ENCODE measurements at places on chromosomes 2 and 18.

DNA sequence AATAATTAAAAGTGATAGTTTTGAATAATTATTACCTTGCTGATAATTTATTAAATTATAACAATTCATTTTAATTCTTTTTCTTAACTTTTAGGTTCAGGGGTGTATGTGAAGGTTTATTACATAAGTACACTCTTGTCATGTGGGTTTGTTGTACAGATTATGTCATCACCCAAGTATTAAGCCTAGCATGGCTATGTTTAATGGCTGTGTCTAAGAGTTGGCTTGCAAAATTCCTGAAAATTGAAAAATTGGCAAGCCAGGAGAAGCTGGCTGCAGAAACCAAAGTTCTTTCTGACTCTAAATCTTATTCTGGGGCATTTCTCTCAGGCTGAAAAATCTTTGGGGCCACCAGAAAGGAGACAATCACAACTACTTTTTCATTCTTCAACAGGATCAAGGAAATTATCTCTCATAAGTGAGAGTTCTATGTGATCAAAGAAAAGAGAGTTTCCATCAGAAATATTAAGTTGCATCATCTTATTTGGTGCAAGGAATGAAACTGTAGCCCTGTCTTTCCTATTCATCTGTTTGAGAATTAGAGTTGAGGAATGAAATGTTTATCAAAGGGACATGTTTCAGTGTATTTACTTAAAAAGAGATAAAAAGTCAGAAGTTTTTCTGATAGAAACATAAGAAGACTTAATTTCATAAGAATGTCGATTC, 412.1 kb upstream of the CDH2 start:
- DNase-seq, result no peak

- DNase-seq, result peak; percentile 73
Measured at GRCh38 chr2:172196768-172197431, 94.2 kb upstream of the DLX2 start.

- no peak for DNase-seq
Measured at GRCh38 chr2:25358836-25359235, 17.1 kb upstream of the DNMT3A start.

GRCh38 chr2:14120376-14120775, 512.1 kb upstream of the LRATD1 start:
- no peak for DNase-seq

DNA sequence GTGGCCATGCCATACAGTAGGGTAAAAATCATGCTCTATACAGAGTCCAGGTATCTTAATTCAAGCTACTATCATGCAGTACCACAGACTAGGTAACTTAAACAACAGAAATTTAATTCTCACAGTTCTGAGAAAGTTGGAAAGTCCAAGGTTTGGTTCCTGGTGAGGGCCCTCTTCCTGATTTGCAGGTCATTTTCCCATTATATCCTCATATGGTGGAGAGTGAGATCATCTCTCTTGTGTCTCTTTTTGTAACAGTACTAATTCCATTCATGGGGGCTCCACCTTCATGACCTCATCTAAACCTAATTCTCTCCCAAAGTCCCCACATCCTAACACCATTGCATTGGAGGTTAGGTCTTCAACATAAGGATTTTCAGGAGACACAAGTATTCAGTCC, 335.0 kb upstream of the ACVR2A start:
- no peak for DNase-seq

DNA sequence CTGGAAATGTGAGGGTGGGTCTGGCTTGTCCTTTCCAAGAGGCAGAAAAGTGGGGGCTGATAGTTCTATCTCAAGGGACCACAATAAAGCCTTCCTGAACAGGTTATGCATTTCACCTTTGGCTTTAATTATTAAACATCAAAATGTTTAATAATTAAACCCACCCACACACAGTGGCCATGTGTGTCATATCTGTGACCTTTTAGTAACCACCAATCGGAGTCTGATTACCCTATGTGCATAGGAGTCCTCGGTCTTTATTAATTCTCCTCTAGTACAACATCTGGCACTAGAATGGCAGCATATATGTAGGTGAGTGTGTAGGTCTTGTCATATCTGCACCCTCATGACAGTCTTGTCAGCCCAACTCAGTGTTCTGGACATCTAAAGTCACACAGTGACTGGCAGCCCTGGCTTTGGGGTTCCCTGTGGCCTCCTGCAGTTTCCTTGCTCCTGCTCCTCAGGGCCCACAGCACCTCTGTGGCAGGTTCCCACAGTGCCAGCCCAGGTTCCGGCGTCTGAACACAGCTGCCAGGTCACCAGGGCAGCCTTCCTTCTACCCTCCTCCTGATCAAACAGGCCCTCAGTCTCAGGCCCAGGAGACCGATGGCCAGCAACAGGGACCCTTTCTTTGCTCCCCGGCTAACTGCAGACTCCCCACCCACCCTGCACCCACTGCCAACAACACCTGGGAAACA, 100.9 kb downstream of the MTCL1 start:
- DNase-seq, result no peak

DNA sequence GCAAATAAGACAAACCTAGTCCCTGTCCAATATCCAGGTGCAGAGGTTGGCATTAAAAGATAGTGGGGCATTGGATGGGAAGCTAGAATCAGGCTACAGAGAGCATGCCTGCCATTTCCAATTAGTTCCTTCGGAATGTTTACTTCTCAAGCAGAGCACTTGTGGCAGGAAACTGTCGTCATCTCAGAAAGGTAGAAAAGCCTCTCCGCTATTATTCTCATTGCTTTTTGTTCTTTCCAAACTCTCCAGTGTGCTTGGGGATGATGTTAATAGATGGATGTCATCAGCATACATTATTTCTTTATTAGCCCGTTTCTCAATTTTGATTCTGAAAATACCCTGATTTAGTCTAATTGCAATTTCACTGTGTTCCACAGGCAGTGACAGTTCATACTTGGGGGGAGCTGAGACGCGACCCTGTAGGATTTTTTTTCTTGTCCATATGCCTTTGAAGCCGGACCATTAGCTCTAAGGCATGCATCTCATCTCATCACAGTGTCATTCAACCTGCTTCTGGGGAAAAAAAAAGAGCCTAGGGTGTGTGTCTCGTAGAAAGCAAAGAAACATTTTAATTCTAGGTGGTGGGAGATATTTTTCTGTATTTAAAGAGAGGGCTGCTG, 7.7 kb downstream of the ASB18 start:
- DNase-seq, result no peak

DNA sequence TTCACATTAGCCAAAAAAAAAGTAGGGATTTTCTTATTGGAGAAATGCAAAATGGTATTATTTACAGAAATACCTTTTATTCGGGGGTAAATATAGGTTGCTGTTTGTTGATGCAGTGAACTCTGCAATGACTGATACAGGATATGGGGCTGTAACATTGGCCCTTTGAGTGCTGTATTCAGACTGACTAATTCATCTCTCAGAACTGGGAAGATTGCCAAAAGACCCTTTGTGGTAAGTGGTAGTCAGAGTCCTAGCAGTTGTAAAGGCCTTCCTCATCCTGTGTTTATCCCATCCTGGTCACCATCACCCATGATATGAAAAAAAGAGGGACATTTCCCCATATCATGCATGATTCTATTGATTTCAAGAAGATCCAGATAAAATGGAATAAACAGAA, 14.0 kb upstream of the DCC start:
- DNase-seq, result no peak

DNA sequence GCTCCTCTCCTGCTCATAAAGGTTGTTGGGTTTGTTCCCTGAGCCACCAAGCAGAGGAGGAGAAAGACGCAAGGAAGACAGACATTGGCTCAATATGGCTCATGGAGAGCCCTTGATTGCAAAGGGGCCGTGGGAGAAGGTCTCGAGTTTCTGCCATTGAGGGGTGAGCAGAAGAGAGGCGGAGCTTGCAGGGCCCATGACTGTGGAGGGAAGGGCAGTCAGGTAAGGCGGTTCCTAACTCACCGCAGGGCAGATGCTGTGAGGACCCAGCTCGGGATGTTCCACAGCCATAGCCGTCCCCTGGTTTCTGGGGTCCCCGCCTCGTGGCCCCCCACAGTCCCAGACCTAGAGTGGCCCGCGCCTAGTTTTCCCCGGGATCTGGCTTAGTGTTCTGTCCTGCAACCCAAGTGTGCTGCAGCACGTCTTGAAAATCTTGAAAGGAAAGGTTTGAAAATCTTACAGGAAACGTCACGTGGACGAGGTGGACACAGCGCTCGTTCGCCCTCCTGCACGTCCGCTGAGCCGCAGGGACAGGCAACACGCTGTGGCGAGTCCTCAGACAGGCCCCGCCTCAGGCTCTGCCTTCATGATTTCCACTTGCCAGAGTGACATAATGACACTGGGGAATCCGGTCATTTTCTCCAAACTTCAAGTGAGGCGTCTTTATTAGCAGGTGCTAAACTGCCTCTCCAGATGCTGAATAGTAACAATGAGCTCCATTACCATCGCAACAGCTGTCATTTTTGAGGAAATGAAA, 105.5 kb upstream of the HDAC4 start:
- DNase-seq, result no peak

- no peak for DNase-seq
Measured at GRCh38 chr18:67151366-67151765, 365.2 kb downstream of the DSEL start.

- DNase-seq, result peak; percentile 49
Measured at GRCh38 chr18:48815581-48816324, 135.0 kb downstream of the SMAD7 start.

DNA sequence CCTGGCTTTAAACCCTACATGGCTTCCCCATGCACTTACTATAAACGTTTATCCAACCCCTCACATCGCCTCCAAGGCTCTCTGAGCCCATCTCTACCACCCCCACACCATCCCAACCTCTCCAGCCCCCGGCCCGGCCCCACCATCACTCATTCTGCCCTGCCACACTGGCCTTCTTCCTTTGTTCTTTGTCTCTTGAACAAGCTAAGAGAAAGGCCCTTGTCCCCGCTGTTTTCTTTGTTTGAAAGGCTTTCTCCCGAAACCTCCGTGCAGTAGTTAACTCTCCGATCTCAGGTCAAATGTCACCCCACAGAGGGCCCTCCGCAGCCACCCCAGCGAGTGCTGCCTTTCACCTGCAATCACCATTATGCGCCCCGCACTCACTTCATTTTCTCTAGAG, 100.4 kb downstream of the AFF3 start:
- DNase-seq, result no peak

GRCh38 chr2:215848698-215849097, 164.7 kb downstream of the MREG start:
- no peak for DNase-seq

DNA sequence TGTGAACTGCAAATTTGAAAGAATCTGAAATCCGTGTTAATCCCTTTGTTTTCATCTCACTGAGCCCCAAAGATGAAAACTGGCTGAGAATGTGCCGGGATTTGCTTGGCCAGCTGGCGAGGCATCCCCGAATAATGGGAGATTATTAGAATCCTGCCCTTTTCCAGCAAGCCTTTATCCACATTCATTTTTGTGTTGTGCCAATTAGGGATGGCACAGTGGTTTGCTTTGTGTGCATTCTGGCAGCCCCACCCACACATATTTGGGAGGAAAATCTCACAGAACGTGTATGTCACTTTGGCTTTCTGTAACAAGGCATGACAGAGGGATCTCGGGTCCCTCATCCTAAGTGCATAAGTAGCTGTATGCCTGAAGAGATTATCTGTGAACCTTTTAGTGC, 405.8 kb upstream of the FAM98A start:
- no peak for DNase-seq

GRCh38 chr2:55134316-55134706, 84.1 kb upstream of the RTN4 start:
- no peak for DNase-seq

DNA sequence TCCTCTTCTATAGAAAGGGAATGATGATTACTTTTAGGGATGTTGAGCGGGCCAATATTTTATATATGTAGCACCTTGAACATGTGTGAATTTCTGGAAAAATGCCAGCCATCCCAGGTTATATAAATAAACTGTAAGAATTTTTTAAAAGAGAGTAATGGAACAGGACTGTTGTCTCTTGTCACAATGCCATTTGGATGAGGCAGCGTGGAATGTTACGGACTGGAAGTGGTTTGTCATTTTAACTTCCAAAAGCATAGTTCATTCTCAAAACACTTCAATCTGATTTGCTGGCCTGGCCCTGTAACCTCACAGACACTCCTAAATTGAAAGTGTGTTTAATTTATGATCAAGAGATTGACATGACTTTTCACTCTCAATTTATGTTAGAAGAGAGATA, 70.8 kb downstream of the TPGS2 start:
- no peak for DNase-seq

DNA sequence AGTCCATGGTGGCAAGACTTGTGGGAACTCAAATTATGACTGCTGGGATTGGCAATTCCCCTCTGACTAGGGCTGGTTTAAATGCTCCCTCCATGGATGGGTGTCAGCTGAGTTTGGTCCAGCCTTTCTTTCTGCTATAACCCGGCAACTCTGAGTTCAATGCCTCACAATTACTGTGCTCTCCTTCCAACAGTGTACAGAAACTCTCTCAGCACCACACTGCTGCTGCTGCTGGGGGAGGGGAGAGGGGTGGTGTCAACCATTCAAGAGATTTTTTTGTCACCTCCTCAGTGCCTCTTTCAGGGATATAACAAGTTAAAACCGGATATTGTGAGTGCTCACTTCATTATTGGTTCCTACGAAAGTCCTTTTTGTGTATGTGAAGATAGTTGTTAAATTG, 830.3 kb upstream of the NXPH2 start:
- no peak for DNase-seq

DNA sequence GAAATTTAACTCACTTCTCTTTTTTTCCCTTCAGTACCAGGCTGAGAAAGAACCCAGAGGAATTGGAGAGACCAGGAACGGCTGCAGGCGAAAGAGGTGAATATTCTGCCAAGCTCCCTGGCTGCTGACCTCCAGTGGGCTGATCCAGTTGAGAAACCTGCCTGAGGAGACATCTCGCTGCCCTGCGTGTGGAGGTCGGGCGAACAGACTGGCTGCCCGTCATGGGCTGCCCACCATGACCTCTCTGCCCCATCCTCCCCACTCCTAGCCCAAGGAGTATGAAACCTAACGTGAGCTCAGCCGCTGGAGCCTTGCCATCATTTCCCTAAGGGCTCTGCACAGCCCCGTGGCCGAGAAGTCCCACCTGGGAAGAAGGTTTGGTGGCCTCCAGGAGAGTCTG, 148.8 kb upstream of the SALL3 start:
- DNase-seq, result no peak

- no peak for DNase-seq
Measured at GRCh38 chr2:44566059-44566458, 204.3 kb downstream of the CAMKMT start.

DNA sequence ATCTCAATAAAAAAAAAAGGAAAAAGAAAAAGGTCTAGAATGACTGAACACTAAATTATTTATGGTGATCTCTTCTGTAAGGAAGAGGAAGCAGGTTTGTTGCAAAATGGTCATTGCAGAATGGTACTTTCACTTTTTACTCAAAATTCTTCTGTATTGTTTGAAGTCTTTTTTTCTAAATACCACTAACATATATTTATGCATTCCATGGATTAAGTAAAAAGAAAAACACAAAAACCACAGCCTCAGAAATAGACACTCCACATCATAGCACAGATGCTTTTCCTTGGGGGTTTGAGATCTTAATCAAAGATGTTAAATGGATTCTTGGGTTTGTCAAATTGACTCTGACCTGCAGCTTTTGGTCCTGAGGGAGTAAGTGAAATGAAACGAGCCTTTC, 47.4 kb downstream of the RHOB start:
- DNase-seq, result no peak

- no peak for DNase-seq
Measured at GRCh38 chr2:67159929-67160328, 237.2 kb upstream of the ETAA1 start.

GRCh38 chr2:169072163-169072925, 3.0 kb downstream of the DHRS9 start:
- DNase-seq, result no peak

GRCh38 chr2:177328056-177328455, 63.5 kb upstream of the NFE2L2 start:
- no peak for DNase-seq
